Stimulated activated CD8-positive, alpha-beta memory T cell treated with anti-CD3 and anti-CD28 coated beads, Interleukin-15, amount 100 ng/mL, for 4 hours (primary cell): ENCODE measurements at places on chromosomes 7 and 10.

- no peak for DNase-seq
Observed at GRCh38 chr7:25460433-25460832, 232.1 kb upstream of the NPVF start.

DNA sequence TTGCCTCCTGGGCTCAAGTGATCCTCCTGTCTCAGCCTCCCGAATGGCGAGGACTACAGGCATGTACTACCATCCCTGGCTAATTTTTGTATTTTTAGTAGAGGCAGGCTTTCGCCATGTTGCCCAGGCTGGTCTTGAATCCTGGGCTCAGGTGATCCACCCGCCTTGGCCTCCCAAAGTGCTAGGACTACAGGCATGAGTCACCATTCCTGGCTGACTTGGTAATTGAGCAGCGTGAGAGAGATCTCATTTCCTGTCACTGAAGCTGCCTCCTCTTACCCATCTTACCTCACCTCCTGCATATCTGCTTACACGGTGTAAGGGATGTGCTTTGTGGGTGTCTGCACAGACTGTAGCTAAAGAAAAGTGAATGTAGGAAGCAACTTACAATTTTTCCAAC, 9.7 kb downstream of the IFIT3 start:
- no peak for DNase-seq

DNA sequence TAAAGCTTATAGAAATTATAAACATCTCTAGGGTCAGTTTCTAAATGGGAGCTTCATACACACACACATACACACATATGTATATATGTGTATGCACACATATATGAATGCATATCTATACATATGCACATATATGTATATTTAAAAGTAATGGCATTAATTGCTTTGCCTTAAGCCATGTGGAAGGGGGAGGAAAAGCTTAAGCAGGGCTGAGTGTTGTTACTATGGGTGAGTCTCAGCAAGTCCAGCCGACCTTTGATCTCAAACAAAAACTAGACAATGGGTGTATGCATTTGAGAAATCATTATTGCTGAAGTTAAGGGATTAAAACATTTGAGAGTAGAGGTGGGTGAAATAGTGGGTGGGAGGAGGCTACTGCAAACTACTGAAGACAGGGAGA, 546.7 kb downstream of the MAGI2 start:
- DNase-seq, result no peak

GRCh38 chr7:27031289-27032172, 64.3 kb downstream of the HOXA1 start:
- DNase-seq, result no peak

- no peak for DNase-seq
Observed at GRCh38 chr7:22200238-22200637, 156.7 kb downstream of the RAPGEF5 start.

GRCh38 chr10:451021-451471, 238.4 kb downstream of the DIP2C start:
- DNase-seq, result peak; percentile 20

DNA sequence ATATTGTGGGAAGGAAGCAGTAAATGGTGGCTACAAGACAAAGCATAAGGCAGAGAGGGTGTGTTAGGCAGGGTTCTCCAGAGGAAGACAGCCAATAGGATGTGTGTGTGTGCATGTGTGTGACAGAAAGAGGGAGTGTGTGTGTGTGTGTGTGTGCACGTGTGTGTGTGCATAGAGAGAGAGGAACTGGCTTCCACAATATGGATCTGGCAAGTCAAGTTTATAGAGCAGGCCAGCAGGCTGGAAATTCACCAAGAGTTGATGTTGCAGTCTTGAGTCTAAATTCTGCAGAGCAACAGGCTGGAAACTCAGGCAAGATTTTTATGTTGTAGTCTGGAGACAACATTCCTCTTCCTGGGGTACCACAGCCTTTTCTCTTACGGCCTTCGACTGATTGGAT, 374.0 kb downstream of the TNS3 start:
- DNase-seq, result no peak

GRCh38 chr7:139038691-139039090, 2.8 kb upstream of the ZC3HAV1L start:
- DNase-seq, result no peak

- peak; percentile 9 for DNase-seq
Observed at GRCh38 chr10:68332259-68333057, at the start of gene PBLD. TSS of gene PBLD (minus strand) at chr10:68332928. CDS start at chr10:68306844, 26,084 bp downstream.

GRCh38 chr10:18044976-18045720, 93.4 kb downstream of the SLC39A12 start:
- DNase-seq, result no peak

GRCh38 chr7:923108-924041, 31.1 kb downstream of the ADAP1 start:
- DNase-seq, result peak; percentile 87

GRCh38 chr7:134458341-134458805, 527 bp downstream of the AKR1B1 start:
- DNase-seq, result peak; percentile 16

GRCh38 chr10:9294865-9295264, 1240.4 kb downstream of the GATA3 start:
- no peak for DNase-seq

DNA sequence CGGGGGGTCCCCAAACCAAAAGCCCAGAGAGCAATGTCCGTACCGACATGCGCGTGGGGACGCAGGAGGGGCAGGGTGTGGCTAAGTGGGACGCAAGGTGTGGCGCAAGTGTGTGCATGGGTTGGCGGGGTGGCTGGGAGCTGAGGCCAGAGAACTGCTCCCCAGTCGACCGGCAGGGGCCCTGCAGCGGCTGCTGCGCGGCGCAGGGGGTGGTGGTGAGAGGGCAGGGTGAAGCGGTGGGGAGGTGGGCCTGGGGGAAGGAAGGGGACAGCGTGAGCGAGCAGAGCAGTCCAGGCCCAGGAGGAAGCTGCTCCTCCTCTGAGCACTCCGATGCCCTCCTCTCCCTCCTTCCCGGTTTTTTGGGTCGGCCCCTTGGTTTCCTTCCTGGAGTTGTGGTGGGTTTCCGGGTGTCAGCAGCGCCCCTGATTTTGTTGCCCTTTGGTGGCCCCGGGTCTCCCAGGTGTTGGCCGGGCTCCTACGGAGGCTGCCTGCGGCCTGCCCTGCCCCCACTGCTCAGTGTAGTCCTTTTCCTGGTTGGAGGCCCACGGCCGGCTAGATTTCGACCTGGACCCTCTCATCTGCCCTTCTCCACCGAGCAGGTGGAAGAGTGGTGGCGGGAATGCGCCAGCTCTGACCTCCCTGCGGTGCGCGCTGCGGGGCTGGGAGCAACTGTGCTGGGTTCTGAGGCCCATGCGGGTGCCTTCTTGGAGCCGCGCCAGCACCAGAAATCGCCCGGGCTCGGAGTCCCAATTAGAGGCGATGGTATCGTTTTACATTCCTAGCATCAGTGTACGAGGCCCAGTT, 40.5 kb upstream of the COMTD1 start:
- no peak for DNase-seq

DNA sequence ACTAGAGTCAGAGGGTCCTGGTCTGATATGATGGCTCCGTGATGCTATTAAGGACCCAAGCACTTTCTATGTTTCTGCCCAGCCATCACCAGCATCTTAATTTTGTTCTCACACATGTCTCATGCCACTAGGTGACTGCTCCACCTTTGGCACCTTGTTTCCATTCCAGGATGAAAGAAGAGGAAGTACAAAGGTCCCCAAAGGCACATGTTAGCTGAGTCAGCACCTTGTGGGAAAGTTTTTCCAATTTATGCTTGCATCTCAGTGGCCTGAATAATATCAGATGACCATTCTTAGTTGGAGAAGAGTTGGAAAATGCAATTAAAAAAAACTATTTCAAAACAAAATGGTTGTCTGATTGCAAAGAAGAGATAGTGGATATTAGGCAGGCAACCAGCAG, 341.0 kb upstream of the NPSR1 start:
- no peak for DNase-seq

- DNase-seq, result peak; percentile 11
Observed at GRCh38 chr10:59907918-59908807, 1.8 kb upstream of the CCDC6 start.

DNA sequence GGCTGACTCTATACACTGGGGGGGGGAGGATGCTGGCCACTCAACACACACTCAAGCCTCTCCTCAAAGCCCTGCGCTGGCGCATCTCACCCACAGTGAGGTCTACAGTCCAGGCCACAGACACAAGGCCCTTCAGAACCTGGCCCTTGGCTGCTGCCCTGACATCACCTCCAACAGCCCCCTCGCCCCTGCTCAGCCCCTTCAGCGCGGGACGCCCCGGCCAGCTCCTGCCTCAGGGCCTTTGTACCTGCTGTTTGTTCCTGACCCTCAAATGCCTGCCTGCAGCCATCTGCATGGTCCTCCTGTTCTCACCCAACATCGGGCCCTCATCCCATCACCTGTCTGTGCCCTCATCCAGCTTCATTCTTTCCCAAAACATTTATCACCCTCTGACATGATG, 572.6 kb downstream of the DNAJB6 start:
- DNase-seq, result no peak

GRCh38 chr10:91043173-91043910, 122.5 kb upstream of the ANKRD1 start:
- DNase-seq, result no peak

DNA sequence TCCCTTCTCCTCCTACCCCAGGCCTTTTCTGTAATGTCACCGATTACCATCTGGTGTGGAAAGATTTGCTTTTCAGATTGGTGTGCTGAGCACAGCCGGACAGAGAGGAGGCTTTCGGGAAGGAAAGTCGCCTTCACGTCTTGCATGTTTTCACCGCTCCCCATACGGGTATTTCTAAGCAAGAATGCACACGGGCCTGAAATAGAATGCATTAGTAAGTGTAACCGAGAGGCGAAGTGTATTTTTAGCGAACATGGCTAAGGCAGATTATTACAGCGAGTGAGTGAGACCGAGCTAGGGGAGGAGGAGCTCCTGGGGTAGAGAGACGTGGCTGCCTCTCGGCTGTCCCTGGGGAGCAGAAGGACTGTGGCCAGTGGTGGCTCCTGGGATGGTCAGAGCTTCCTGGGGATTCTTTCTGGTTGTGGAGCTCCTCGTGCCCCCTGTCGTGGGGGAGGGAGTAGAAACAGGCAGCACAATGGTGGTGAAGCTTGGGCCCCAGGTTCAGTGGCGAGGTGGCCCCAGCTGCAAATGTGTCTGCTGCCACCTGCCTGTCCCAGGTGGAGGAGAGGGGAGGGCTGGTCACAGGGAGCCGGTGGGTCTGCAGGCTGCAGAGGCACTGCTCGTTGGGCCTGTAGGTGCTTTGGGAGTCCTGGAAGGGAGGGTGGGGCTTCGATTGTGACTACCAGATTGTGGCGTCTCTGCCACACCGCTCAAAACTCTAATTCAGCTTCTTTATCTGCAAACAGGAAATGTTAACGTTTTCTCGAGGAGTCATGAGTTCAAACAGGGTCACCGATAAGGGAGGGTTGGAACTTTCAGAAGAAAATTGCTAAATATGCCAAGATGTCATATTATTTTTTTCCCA, 135.8 kb downstream of the CAMK1D start:
- DNase-seq, result no peak

DNA sequence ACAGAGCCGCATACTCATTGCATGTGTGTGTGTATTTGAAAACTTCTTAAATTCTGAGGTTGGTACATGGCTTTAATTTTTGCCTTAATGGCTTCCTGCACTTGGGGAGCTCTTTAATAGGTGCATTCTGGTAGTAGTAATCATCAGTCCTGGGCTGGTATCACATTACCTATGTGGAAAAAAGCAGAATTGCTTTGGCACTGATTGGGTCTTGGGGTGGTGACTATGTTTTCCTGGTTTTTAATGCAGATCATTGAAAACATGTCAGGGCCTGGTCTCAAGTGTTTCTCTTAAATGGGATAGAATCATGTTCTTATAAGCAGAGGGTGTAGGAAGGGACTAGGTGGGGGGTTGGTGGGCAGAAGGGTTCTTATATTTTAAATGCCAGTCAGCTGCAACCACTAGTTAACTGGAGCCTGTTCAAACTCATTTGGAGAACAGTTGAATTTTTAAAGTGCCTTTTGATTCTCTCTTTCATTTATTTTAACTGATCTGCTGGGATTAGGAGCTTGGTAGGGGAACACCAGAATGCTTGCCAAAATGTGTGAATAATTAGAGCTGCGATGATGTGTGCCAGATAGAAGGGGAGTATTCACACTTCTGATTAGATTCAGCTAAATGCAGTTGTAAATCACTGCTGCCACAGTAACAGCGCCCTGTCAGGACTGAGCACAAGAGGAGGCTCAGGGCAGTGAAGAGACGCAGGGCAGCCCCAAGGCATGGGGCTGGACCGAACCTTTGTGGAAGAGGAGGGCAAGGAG, 633.5 kb upstream of the GALNT17 start:
- no peak for DNase-seq

DNA sequence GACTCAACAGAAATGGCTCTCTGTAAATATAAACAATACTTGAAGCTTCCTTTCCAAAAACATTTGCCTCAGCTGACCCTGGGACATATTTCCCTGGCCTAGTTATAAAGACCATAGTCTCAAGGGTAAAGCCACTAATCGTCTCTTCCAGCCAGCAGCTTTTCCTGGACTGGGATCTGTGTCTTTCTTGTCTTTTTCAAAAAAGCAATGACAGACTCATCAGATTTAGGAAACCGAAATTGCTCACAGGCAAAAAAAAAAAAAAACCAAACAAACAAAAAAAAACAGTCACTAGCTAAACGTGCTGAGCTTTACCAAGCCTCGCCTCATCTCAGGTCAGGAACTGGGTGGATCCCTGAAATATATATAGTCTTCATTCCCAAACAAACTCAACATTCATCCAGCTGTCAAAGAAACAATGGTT, 23.5 kb downstream of the STN1 start:
- no peak for DNase-seq

DNA sequence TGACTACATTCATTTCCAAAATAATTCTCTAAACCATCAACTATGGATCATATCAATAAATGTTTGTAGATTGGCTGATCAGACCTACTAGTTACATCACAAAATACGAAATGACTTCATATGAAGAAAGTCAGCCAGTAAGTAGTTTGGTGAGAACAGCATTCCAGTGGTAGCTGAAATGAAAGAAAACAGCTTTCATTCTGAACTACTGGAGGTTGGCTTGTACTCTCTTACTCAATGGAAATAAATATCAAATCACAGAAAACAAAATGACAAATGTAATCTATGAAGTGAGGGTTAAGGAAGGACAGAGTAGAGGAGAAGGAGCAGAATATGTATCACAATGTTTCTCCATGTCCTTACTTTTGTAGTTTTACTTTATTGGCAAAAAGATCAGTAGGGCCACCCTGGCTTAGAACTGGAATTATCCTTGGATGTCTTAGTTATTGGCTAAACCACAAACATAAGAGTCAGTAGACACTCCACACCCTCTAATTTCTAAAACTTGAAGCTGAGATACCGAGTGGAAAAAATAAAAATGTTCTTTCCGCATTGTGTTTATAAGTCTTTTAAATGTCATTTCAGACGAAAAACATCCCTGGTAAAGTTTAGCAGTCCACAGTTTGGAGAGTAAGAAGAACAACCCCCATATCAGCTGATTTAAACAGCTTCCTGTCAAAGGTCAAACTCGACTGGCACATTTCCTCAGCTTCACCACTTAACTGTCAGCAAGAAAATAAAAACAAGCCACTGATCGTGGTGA, 74.0 kb upstream of the DGKI start:
- no peak for DNase-seq

- DNase-seq, result no peak
Observed at GRCh38 chr7:404812-405488, 114.7 kb downstream of the PDGFA start.

- DNase-seq, result no peak
Observed at GRCh38 chr7:30184791-30185487, 50.2 kb downstream of the MTURN start.
